Naive B cell (primary cell): ENCODE measurements at places on chromosomes 1 and 21. TPM values are rescaled to one million over a fixed set of nuclear protein-coding genes. Genes with fewer than 3 reads are reported as not detected.

- no peak for DNase-seq
Measured at GRCh38 chr1:39127513-39127912, 77.0 kb upstream of the MACF1 start.

F5 gene
- not detected for polyA plus RNA-seq

CFHR4 gene
- polyA plus RNA-seq = not detected

TMEM234 gene
- not detected for polyA plus RNA-seq

DNA sequence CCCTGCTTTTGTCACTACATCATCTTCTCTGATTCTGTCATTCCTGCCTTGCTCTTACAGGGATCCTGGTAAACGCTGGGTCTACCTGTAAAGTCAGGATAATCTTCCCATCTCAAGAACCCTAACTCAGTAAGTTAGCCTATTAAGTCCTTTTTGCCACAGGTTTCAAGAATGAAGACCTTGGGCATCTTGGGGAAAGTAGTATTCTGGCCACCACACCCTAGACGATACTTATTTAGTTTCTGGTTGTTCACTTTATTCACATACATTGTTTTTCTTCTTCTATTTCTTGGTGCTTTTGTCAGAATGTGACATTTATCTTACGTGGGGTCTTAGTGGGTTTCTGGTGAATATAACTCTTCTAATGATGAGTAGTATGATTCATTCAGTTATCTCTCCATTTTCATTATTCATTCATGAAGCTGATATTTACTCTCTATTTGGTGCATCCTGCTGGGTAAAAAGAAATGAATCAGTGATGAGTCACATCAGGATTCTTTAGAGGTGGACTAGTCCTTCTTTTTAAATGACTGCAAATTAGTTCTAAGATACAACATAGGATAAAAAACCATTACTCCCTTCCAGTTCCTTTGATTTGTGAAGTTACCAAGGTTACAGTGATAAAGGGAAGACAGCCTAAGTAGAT lies 514.4 kb upstream of the B3GALT2 start:
- DNase-seq = no peak

- DNase-seq = no peak
Measured at GRCh38 chr1:225595974-225596551, 56.9 kb downstream of the ENAH start.

DNA sequence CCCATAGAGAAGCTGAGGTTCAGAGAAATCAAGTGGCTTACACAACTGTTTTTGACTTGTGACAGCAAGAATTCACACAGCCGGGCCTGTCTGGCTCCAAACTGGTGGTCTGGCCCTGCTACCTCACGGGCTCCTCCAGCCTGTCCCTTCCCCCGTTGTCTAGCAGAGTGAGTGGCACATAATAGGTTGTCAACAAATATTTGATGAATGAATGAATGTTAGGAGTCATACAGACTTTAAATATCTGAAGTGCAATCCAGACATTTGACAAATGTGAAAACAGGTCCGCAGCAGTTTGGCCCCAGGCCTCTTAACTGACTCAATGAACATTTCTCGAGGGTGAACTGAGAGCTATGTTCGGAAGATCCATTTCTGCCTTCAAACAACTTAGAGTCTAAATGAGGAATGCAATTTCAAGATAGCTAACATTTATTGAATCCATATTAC lies 1.1 kb upstream of the RHOC start:
- no peak for DNase-seq

TDRD5 gene
- polyA plus RNA-seq = not detected

SHISAL2A gene
- polyA plus RNA-seq = 15.2 TPM

DNA sequence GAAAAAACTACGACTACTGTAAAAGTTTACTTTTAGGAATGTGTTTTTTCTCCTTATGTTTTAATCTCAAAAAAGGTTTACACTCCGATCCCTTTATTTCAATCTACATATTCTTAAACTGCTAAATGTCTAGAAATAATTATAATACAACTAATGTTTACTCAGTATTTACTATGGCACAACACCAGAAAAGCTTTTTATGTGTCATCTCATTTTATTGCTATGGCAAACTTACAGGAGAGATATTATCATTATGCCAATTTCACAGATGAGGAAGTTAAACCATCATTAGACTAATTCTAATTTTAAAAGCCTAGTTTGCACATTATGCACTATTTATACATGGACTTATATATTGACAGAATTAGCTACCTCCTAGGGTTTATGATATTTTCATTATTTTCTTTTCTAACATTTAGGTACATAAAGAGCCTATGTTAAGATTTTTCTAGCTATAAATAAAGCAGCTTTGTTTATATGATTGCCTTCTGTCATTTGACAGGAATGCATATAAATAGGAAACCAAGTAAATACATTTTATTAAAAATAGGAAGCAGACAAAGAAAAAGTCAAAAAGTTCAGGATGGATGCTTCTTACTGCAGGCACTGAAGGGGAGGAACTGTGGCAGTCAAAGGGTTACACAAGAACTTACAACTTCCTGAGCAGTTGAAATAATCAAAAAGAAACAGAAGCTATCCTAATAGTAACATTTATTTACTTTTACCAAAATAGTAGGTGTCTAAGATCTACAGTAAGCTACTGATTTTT lies 442.4 kb downstream of the LTN1 start:
- DNase-seq = no peak
